H1 (cell line): ENCODE measurements at places on chromosomes 5 and 9.
A peak's percentile ranks its signal among the peaks of the same experiment; 100 is the strongest.

- no peak for DNase-seq
- peaks cover 10% of the 10 kb centered on the region for H3K4me1 ChIP-seq
- H3K4me3 ChIP-seq = no peak overlapping the region
- H3K36me3 ChIP-seq = no peaks in the 10 kb centered on the region
- H3K27ac ChIP-seq = no peak overlapping the region
- no peaks in the 10 kb centered on the region for H3K27me3 ChIP-seq
Observed at GRCh38 chr9:123326662-123327093, 29.3 kb upstream of the CRB2 start.

DNA sequence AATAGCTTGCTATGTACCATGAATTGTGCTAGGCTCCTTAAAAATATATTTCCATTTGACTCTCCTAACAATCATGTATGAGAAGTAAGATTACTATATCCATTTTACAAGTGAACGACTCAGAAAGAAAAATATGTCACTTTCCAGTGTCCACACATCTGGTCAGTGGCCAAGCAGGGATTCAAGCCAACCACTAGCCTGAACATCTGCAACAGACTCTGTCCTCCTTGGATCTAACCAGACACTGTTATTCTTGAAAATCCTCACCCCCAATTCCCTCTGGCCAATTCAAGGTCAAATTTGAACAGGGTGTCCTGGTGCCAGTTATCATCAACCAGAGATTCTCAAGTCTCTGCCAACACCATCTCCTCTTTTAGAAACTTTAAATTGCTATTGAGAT lies 344.1 kb upstream of the WWC1 start:
- H3K27ac ChIP-seq = no peak overlapping the region
- no peaks in the 10 kb centered on the region for H3K36me3 ChIP-seq
- DNase-seq = no peak
- H3K4me1 ChIP-seq = peaks cover 4% of the 10 kb centered on the region
- H3K27me3 ChIP-seq = no peaks in the 10 kb centered on the region

- H3K36me3 ChIP-seq = peaks cover 17% of the 10 kb centered on the region
- no peaks in the 10 kb centered on the region for H3K27me3 ChIP-seq
- H3K4me3 ChIP-seq = no peak overlapping the region
Observed at GRCh38 chr9:744790-745484, 96.6 kb upstream of the DMRT1 start.

DNA sequence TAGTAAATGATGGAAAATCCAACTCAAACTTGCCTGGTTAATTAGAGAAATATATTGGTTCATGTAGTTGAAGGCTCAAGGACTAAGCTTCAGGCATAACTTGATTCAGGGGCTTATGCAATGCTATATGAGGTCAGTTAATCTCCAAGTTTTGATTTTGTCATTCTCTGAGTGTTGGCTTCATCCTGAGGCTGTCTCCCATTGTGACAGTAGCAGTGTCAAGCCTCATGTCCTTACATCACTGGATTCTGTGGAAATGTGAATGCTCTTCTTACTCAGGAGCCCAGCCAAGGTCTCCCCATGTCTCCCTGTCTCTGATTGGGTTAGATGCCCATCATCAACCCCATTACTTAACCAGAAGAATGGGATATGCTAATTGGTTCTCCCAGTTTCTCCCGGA lies 44.4 kb upstream of the SNX2 start:
- H3K4me3 ChIP-seq = no peak overlapping the region
- no peaks in the 10 kb centered on the region for H3K36me3 ChIP-seq
- no peak overlapping the region for H3K27ac ChIP-seq
- no peaks in the 10 kb centered on the region for H3K4me1 ChIP-seq
- no peak for DNase-seq
- no peaks in the 10 kb centered on the region for H3K27me3 ChIP-seq

- no peaks in the 10 kb centered on the region; the same call in 1 of the 2 replicates for H3K4me1 ChIP-seq
- H3K27ac ChIP-seq = no peak within 1 kb of the TSS
- H3K36me3 ChIP-seq = no peaks in the 10 kb centered on the region
- DNase-seq = peak; percentile 77
- H3K27me3 ChIP-seq = peaks cover 25% of the 10 kb centered on the region
Observed at GRCh38 chr5:80034962-80035821, at the start of gene THBS4. TSS of gene THBS4 (plus strand) at chr5:80035348. CDS start at chr5:80035538, 190 bp downstream.

DNA sequence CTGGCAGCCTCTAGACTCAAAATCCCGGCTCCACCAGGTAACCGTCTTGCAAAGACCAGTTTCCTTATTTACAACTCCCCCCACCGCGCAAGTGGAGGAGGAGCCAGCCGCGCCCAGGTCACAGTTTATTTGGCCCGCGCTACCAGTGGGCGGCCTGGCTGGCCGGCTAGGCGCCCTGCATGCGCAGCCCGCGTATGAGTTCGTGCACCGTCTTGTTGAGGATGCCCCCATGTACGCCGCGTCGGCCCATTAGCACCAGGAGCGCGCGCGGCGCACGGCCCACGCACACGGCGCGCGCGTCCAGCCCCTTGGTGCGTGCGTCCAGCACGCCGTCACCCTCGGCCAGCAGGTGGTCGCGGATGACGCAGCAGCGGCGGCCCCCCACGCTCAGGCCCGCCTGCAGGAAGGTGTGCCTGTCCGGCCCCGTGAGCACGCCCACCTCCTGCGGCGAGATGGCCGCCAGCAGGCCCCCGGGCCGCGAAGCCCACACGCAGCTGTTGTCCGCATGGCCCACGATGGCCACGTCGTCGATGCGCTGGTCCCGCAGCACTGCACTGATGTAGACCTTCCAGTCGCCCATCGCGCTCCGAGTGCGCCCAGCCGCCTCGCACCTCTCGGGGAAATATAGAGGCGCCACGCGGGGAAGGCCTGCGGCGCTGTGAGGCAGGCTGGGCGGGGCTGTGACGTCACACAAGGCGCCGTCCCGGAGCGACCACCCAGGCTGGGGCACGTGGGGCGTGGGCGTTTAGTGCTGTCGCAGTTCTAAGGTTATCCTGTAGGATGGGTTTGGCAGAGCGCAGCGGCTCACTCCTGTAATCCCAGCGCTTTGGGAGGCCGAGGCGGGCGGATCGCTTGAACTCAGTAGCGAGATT lies at the start of gene PFN3:
PFN3 (minus strand) TSS at position 665 of the 872 bp plus-strand sequence; CDS start at position 580, 85 bp downstream.
- peaks cover 19% of the 10 kb centered on the region for H3K4me1 ChIP-seq
- no peak within 1 kb of the TSS for H3K4me3 ChIP-seq
- no peak within 1 kb of the TSS for H3K27ac ChIP-seq
- DNase-seq = no peak
- H3K27me3 ChIP-seq = peaks cover 49% of the 10 kb centered on the region

DNA sequence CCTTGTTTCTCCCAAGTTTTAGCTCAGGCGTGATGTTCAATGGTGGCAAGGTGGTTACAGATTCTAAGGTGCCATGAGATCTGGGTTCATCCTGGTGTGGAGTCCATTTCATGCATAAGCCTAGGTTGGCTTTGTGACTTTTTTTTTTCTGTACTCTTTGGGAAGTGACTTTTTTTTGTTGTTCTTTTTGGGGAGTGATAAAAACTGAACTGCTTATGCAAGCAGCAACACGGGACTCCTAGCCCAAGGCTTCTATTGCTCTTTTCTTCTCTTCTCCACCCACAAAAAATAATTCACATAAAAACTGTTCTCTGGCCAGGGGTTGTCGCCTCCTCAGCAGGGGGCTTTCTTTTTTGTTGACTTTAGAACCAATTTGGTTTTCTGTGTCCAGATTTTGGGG lies 15.4 kb downstream of the STC2 start:
- no peaks in the 10 kb centered on the region; the same call in none of the 2 replicates for H3K4me1 ChIP-seq
- no peaks in the 10 kb centered on the region; the same call in 1 of the 2 replicates for H3K27me3 ChIP-seq

- H3K27me3 ChIP-seq = no peaks in the 10 kb centered on the region
Observed at GRCh38 chr5:54421976-54422375, 33.5 kb upstream of the HSPB3 start.

- H3K27me3 ChIP-seq = no peaks in the 10 kb centered on the region
- H3K4me3 ChIP-seq = no peak overlapping the region
- DNase-seq = no peak
- no peaks in the 10 kb centered on the region; the same call in none of the 2 replicates for H3K4me1 ChIP-seq
Observed at GRCh38 chr9:135103001-135103446, 15.6 kb downstream of the OLFM1 start.

DNA sequence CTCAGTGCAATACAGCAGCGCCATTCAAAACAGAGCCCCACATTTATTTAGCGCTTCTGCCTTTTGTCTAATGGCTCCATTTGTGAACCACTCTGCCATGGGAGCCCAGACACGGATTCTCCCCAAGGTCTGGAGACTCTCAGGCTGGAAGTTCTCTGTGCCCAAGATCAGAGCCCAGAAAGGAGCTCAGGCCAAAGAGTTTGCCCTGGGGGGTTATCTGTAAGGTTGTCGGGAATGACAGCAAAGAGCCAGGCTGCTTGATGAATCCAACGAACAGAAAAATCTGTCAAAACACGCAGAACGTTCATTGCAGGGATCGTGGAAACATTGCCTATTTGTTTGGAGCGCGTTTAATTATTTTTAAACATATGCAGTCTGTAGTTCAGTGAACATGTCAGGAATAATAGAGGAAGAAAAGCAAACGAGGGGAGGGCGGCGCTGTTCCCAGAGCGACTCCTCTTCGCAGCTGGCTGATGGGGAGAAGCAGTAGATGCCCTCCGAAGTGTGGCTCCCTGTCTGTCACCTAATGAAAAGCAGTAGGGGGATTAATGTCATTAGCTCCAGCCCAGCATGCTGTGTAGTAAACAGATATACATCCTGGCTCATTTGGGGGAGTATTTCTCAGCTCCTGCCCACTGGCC lies 464.9 kb upstream of the MPDZ start:
- H3K4me3 ChIP-seq = no peak overlapping the region
- no peaks in the 10 kb centered on the region for H3K4me1 ChIP-seq
- H3K36me3 ChIP-seq = no peaks in the 10 kb centered on the region
- H3K27me3 ChIP-seq = no peaks in the 10 kb centered on the region
- DNase-seq = no peak
- H3K27ac ChIP-seq = no peak overlapping the region

- H3K4me3 ChIP-seq = no peak overlapping the region
- H3K27me3 ChIP-seq = no peaks in the 10 kb centered on the region
- H3K36me3 ChIP-seq = no peaks in the 10 kb centered on the region
- no peak for DNase-seq
- no peak overlapping the region for H3K27ac ChIP-seq
- H3K4me1 ChIP-seq = no peaks in the 10 kb centered on the region
Observed at GRCh38 chr5:157530226-157530972, 45.2 kb downstream of the ADAM19 start.

DNA sequence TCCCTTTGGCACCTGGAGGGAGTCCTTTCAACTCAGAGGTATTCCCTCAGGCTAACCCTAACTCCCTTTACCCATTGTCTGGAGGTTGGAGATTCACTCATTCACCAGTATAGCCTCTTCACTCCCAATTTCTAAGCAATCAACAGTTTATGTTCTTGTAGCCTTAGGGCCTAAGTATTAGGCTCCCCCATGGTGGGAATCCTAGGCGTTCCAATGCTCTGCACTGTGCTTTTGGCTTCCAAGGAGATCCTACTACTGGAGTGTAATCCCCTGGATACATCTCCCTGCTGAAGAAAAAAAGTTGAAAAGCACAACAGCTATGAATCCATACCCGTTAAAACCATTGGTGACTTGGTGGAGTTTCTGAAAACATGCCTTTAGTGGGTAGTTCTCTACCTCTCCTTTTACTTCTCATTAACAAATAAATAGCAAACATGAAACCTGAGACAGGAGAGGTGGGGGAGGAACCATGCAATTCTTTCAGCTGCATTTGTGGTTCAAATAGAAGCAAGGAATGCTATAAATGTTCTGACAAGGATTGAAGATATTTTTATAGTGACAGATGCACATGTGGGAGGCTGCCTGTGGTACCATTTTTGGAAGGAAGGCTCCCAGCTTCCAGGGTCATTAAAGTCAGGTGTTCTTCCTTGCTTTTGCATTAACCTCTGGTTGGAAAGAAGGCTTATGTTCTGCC lies 397.1 kb downstream of the DMAC1 start:
- H3K4me1 ChIP-seq = peaks cover 11% of the 10 kb centered on the region; the same call in 1 of the 2 replicates
- no peak overlapping the region for H3K4me3 ChIP-seq
- H3K27ac ChIP-seq = no peak overlapping the region
- no peaks in the 10 kb centered on the region for H3K27me3 ChIP-seq
- no peaks in the 10 kb centered on the region for H3K36me3 ChIP-seq
- no peak for DNase-seq

GRCh38 chr9:76643399-76644117 lies 120.7 kb upstream of the PCA3 start:
- peak; percentile 52 for DNase-seq
- H3K36me3 ChIP-seq = no peaks in the 10 kb centered on the region
- H3K27ac ChIP-seq = no peak overlapping the region

- H3K27ac ChIP-seq = no peak overlapping the region
- H3K27me3 ChIP-seq = no peaks in the 10 kb centered on the region
- no peaks in the 10 kb centered on the region for H3K4me1 ChIP-seq
- no peaks in the 10 kb centered on the region for H3K36me3 ChIP-seq
- DNase-seq = no peak
- no peak overlapping the region for H3K4me3 ChIP-seq
Observed at GRCh38 chr9:93656426-93657239, 80.2 kb downstream of the PHF2 start.

- no peak overlapping the region for H3K4me3 ChIP-seq
- no peaks in the 10 kb centered on the region for H3K36me3 ChIP-seq
- no peak overlapping the region for H3K27ac ChIP-seq
Observed at GRCh38 chr5:92581690-92582089, 999.3 kb downstream of the NR2F1-AS1 start.

- H3K4me1 ChIP-seq = no peaks in the 10 kb centered on the region
- no peaks in the 10 kb centered on the region for H3K27me3 ChIP-seq
- no peak overlapping the region for H3K4me3 ChIP-seq
- DNase-seq = no peak
- H3K36me3 ChIP-seq = no peaks in the 10 kb centered on the region
Observed at GRCh38 chr9:102106439-102106838, 368.0 kb upstream of the GRIN3A start.

DNA sequence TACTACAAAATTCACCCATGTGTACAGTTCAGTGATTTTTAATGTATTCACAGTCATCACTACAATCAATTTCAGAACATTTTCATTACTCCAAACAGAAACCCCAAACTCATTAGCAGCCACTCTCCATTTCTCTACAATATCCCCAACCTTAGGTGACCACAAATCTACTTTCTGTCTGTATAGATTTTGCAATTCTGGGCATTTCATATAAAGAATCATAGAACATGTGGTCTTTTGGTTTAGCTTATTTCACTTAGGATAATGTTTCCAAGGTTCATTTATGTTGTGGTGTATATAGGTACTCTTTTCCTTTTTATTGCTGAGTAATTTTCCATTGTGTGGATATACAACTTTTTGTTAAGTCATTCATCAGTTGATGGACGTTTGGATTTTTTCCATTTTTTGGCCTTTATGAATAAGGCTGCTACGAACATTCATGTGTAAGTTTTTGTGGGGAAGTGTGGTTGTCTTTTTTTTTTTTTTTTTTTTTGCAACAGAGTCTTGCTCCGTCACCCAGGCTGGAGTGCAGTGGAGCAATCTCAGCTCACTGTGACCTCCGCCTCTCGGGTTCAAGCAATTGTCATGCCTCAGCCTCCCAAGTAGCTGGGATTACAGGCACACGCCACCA lies 54.5 kb downstream of the DOCK8 start:
- no peak overlapping the region for H3K4me3 ChIP-seq
- no peaks in the 10 kb centered on the region for H3K4me1 ChIP-seq
- no peaks in the 10 kb centered on the region for H3K36me3 ChIP-seq
- no peaks in the 10 kb centered on the region for H3K27me3 ChIP-seq
- H3K27ac ChIP-seq = no peak overlapping the region
- no peak for DNase-seq
